DMS153 (cell line): ENCODE measurements at places on chromosomes 5 and 9.

DNA sequence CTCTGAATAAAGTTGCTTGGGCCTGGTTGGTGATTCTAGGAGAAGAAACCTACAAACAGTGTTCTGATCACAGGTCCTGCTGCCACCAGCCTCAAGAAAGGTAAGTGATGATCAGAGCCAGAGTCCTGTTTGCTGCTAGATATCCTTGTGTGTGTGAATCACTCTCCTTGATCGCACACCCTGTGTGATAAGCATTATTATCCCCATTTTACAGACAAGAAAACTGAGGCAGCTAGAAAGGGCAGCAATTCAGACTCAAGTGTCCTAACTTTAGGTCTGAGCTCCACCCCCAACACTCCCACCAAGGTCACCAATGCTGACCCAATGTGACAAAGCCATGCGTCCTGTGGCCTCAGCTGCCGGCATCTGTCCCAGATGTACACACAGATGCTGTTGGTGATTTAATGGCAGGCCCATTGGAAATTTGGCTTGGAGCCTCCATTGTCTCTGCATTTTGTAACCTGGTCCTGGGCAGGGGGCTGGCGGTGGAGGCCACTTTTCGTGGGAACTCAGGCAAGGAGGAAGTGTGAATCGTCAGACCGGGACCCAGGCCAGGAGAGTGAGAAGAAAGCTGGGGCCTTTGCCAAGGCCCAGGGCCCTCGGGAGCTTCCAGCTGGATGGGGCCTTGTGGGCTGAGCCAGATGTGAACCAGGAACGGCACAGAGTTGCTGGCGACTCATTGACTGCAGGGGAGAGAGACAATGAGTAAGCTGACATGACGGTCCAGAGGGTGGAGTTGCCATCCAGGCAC is 29.8 kb upstream of the GGTA1 start:
- DNase-seq = no peak

DNA sequence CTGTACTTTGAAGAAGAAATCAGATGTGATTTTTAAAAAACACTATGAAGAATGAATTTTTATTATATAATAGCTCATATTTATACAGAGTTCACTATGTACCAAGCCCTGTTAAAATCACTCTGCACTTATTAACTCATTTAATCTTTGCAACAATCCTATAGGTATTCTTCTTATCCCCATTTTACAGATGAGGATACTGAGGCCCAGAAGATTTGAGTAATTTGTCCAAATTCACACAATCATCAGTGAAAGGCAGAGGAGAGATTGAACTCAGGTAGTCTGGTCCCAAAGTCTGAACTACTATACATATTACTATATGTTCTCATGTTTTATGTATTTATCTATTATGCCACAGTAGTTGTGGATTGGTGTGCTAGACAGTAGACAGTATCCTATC is 16.1 kb downstream of the PLAC8L1 start:
- DNase-seq = no peak

DNA sequence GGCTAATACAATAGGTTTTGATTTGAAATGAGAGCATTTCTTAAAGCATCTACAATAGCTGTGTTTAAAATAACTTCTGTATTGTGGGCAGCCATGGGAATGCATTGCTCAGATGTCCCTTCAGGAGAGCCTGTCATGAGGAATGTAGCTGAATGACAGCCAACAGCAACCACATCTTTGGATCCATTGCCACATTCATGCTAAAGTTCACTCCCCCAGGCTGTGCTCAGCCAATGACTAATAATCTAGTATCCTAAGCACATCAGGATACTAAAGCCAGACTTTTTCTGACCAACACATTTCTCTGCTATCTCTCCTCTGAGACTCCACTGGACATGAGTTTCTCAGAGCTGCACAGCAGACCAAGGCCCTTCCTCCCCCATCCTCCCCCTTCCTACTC is 45.5 kb downstream of the HTR1A start:
- DNase-seq = no peak

GRCh38 chr5:55650386-55650785 is 61.7 kb downstream of the SLC38A9 start:
- DNase-seq = no peak

DNA sequence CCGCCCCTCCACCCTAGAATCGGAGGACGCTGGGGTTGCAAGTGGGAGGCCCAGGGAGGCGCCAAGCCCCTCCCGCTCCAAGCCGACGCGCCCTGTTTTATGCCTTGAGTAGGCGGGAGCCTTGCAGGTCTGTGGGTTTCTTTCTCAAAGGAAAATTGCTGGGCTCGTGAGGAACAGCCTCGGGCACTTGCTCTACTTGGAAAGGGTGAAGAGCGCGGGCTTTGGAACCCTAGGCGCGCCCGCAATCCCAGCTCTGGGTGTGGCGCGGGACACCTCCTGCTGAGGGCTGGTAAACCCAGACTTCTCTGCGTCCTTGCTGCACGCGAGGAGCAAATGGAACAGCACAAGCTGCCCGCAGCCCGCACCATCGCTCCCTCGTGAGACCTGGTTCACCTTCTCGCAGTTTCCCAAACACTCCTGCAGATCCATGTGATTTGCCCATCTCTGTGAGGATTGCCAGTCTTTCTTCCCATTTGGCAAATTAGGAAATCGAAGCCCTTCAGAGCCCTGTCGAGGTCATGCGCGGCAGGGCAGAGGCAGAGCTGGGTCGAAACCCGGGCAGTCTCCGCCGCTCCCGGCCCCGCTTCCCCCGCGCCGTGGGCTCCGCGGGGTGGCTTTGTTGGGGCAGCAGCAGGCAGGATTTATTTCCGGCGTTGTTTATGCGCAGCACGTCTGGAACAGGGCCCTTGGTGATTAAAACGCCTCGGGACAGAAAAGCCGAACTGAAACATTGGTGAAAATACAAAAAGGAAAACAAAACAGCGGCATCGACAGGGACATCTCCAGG is 98.4 kb upstream of the CPLX2 start:
- no peak for DNase-seq

DNA sequence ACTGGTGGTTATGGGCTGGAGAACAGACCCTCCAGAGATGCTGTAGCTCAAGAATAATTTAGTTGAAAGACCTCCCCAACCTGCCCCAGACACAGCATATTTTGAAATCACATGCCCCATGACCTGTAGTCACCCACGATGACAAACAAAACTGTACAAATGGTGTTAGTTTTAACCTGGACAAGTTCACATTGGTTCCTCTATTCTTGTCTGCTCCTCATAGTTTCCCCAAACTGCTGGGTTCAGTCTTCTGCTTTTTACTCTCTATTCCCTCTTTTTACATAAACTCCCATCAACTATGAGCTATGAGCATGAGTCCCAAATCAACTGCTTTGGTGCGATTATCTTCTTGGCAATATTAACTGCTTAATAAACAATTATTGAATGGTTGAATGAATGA is 365.3 kb upstream of the CLINT1 start:
- DNase-seq = no peak

DNA sequence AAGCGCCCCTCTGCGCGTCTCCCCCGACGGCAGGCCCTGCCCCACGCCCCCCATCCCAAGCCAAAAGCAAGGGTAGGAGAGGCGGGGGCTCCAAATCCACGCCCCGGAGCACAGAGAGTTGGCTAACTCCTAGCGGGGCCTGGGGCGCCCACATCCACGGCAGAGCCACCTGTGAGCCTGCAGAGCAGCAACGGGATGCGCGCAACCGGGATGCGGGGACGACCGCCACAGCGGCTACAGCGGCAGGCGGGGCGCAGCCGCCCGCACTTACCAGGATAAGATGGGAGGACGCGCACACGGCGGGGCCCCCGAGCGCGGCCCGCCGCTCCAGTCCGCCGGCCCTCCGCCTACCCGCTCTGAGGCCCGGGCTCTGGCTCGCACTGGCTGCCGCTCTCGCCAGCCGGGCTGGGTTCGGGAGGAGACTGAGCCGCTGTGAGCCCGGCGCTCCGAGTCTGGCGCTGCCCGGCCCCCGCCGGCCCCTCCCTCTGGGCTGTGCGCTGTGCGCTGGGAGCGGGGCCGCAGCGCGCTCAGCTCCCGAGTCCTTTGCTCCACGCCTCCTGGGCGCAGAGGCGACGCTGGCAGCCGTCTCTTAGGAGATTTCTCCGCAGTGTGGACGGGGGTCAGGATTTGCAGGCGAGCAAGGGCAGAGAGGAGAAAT is at the start of gene SLC24A2:
SLC24A2 (minus strand) TSS at position 424 of the 658 bp plus-strand sequence.
- no peak for DNase-seq

DNA sequence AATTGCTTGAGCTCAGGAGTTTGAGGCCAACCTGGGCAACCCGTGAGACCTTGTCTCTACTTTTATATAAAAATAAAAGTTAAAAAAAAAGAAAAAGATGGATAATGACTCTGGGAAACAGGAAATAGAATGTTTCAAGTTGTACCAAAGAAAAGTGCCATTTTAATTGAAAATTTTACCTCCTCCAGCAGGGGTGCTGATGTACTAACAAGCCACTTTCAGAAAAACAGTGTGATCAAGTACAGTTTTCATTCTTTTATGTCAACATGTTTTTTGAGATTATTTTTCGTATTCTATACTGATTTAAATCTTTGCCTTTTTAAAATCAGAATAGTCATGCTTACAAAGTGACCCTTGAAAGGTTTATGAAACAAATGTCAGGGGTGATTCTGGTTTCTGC is 30.8 kb downstream of the F2R start:
- DNase-seq = no peak

DNA sequence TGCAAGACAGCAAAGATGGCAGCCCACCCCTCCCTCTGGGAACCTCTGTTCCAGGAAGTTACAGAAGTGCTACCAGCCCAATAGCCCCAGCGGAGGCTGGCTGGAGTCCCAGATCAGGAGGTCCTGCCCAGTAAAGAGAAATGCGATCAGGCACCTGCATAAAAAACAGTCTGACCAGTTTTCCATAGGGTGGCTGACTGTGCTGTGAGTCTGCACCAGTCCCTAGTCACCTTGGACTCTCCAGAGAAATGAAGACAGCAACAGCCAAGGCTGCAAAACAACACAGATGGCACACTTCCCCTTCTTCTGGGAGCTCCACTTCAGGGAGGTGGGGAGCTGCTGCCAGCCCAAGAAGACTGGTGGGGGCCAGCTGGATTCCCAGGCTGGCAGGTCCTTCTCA is 265.5 kb upstream of the PCSK5 start:
- DNase-seq = no peak

GRCh38 chr5:5005353-5005752 is 134.8 kb upstream of the ADAMTS16 start:
- no peak for DNase-seq

- DNase-seq = no peak
Measured at GRCh38 chr5:55327281-55327680, 19.5 kb downstream of the MTREX start.

DNA sequence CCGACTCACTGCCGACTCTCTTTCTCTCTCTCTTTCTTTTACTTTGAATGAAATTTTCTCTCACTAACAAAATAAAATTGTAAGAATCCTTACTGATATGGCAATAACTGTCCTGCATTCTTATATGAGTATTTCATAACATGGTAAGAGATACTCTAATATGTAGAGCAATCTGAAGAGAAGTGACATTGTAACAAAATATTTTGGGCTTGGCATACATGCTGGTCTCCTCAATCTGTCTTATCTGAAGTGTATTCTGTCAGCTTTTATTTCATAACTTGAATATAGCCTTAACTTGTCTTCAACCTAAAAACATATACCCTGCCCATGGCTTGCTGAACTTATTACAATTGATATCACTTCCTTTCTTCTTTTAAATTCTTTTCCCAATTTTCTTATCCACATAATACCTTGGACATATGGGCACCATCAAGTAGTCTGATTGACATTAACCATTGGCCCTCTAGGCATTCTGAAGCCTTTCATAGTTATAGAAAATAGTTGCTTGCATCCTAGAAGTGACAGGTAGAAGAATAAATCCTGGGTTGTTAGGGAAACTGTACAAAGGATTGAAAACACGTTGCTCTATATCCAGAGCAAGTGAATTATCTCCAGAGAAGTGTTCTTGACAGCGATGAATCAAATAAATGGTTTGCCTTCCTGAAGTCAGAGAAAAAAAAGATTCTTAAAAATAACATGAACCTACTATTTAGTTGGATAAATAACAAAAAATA is 537.6 kb upstream of the TYRP1 start:
- DNase-seq = no peak

GRCh38 chr9:4276856-4277255 is 23.0 kb downstream of the GLIS3 start:
- DNase-seq = no peak

GRCh38 chr5:167452136-167452535 is 839.3 kb upstream of the WWC1 start:
- DNase-seq = no peak

- DNase-seq = no peak
Measured at GRCh38 chr5:636951-637350, 24.8 kb downstream of the CEP72 start.

DNA sequence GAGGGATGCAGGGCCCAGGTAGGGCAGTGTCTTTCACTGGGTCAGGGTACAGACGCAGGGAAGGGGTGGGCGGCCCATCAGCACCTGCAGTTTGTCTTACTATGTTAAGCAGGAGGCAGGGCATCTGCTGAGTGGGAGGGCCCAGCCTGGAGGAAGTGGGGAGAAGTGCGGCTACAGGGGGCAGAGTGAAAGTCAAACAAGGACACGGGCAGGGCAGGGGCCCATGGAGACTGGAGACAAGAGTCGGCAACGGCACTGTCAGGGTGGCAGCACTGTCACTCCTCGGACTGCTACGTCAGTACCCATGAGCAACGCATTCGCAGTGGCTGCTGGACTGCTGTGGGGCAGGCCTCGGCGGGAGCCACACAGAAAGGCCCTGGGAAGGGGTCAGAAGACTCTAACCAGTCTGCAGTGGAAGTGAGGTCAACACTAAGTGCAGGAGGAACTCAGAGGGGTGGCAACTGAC is 19.7 kb downstream of the CAMSAP1 start:
- no peak for DNase-seq

DNA sequence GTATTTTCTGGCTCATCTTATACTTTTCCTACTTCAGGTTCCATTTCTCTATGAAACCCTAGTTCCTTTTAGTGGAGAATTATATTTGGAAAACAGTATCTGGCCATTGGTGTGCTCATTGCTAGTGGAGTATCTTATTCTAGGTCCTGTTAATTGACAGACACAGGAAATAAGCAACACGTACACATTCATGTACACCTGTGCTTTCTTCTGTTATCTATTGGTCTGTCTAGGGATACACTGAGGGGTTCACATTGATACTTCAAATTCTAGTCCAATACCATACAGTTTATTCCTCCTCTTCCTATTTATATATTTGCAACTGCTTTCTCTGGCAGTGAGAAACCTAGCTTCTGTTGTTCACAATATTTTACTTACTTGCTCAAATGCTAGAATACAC is 110.2 kb downstream of the FER start:
- no peak for DNase-seq

DNA sequence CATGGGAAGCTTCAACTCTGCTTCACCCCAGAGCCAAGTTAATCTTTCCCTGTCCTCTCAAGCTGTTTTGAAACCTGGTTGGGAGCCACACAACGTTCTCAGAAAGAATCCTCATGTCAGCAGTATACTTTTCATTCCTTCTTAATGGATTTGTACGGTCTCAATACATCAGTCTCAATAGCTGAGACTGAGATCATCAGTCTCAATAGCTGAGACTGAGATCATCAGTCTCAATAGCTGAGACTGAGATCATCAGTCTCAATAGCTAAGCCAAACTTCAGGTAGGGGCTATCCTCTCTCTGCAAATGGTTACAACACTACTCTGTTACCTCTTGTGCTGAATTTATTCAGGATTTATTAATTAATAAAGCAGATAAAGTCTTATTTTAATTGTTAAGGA is 1317.4 kb upstream of the CDH9 start:
- DNase-seq = no peak

- no peak for DNase-seq
Measured at GRCh38 chr5:172569861-172570558, 71.1 kb upstream of the NEURL1B start.

- no peak for DNase-seq
Measured at GRCh38 chr9:89815903-89816573, 211.2 kb downstream of the GADD45G start.

GRCh38 chr9:109941771-109942170 is 161.8 kb downstream of the PALM2AKAP2 start:
- no peak for DNase-seq
